ENCODE measurements at places on chromosomes 6 and 20. TPM values are rescaled to one million over a fixed set of nuclear protein-coding genes. Genes with fewer than 3 reads are reported as not detected.
A peak's percentile ranks its signal among the peaks of the same experiment; 100 is the strongest.

- no peak overlapping the region for H3K4me3 ChIP-seq
- no peaks in the 10 kb centered on the region for H3K36me3 ChIP-seq
- no peak for DNase-seq
- H3K27ac ChIP-seq, result no peak overlapping the region
- H3K4me1 ChIP-seq, result no peaks in the 10 kb centered on the region
- peaks cover 30% of the 10 kb centered on the region for H3K27me3 ChIP-seq
Measured at GRCh38 chr6:132391391-132392269, 9.6 kb downstream of the MOXD1 start.

GRCh38 chr6:154792761-154793160, 59.5 kb downstream of the SCAF8 start:
- no peaks in the 10 kb centered on the region for H3K27me3 ChIP-seq
- H3K36me3 ChIP-seq, result peaks cover 40% of the 10 kb centered on the region
- H3K4me1 ChIP-seq, result peaks cover 23% of the 10 kb centered on the region
- no peak overlapping the region for H3K4me3 ChIP-seq
- H3K27ac ChIP-seq, result no peak overlapping the region
- no peak for DNase-seq

GRCh38 chr6:39114388-39114703, 640 bp downstream of the SAYSD1 start:
- H3K36me3 ChIP-seq, result peaks cover 21% of the 10 kb centered on the region
- no peak for DNase-seq
- H3K4me1 ChIP-seq, result peaks cover 70% of the 10 kb centered on the region
- no peaks in the 10 kb centered on the region for H3K27me3 ChIP-seq
- H3K4me3 ChIP-seq, result peak overlapping the region; percentile 85
- peak overlapping the region; percentile 98 for H3K27ac ChIP-seq

- H3K27me3 ChIP-seq, result no peaks in the 10 kb centered on the region
- H3K4me1 ChIP-seq, result no peaks in the 10 kb centered on the region
- H3K4me3 ChIP-seq, result no peak overlapping the region
- no peak overlapping the region for H3K27ac ChIP-seq
Measured at GRCh38 chr6:92582211-92582610, 837.1 kb downstream of the EPHA7 start.

- peaks cover 3% of the 10 kb centered on the region for H3K27me3 ChIP-seq
- no peak for DNase-seq
- H3K4me1 ChIP-seq, result no peaks in the 10 kb centered on the region
- no peaks in the 10 kb centered on the region for H3K36me3 ChIP-seq
- no peak overlapping the region for H3K4me3 ChIP-seq
Measured at GRCh38 chr6:152004896-152005295, 197.4 kb downstream of the ESR1 start.

- no peaks in the 10 kb centered on the region for H3K36me3 ChIP-seq
- H3K27ac ChIP-seq, result no peak overlapping the region
- peak; percentile 7 for DNase-seq
- H3K27me3 ChIP-seq, result peaks cover 4% of the 10 kb centered on the region
- H3K4me1 ChIP-seq, result no peaks in the 10 kb centered on the region
Measured at GRCh38 chr20:46939031-46939965, 44.7 kb downstream of the EYA2 start.

DNA sequence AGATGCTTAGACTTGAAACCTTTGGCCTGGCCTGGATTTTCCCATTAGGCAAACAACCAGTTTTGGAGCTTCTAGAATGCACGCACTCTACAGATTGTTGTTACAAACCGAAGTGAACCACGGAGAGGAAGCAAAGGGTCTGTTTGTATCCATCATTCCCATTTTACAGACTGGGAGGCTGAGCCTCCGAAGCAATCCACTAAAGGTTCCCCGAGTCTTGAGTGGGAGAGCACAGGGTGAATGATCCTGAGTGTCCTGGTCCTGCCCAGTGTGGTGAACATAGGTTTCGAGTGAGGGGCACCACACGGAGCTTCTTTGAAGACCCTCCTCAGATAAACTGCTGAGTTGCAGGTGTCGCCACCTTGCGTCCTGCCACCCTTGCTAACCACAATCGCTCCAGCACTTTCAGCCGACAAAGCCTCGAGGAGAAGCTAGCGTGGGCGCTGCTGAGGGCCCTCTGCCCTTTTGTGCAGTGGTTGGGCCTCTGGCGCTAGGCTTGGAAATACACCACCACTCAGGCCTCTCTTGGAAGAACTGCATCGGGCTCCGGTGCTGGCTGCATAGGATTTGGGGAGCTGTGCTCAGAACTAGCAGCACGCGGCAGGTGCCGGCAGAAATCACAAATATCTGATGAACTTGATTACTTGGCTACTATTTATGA, 1.4 kb upstream of the PRDM13 start:
- no peak overlapping the region for H3K27ac ChIP-seq
- H3K4me1 ChIP-seq, result peaks cover 40% of the 10 kb centered on the region
- peak; percentile 36 for DNase-seq
- no peaks in the 10 kb centered on the region for H3K36me3 ChIP-seq
- no peak overlapping the region for H3K4me3 ChIP-seq
- peaks cover 79% of the 10 kb centered on the region for H3K27me3 ChIP-seq

DNA sequence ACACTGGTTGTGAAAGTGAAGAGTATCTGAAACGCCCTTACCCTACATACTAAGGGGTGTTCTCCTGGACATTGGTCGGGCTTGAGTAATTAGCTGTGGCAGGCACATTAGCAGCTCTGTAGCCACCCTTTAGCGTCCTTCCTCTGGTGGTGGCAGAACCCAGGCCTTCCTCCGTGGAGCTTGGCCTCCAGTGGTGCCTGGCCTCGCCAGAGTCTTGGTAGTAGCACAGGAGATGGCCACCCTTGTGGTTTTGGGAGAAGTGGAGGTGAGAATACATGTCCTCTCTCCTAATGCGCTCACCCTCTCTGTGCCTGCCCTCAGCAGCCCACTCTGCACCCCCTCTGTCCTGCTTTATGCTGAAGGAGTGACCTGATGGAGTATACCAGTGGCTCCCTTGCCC, 17.6 kb upstream of the UQCC2 start:
- DNase-seq, result no peak
- no peak overlapping the region for H3K4me3 ChIP-seq
- H3K4me1 ChIP-seq, result peaks cover 11% of the 10 kb centered on the region
- no peaks in the 10 kb centered on the region for H3K27me3 ChIP-seq
- H3K36me3 ChIP-seq, result no peaks in the 10 kb centered on the region
- no peak overlapping the region for H3K27ac ChIP-seq

DNA sequence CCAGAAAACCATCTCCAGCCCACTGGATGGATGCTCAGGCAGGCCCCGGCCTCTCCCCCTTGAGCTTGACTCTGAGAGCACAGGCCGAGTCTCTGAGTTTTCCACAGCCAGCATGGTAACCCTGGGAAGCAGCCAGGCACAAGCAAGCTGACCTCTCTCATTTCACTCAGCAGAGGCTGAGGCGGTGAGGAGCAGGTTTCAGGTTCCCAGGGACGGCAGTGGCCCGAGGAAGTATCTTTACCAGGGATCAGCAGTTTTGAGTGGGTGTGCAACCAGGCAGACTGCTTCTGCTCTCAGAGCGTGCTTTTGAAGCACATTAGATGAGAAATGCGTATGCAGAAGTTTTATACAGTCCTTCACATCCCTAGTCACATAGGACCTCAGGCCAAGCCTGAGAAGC, 12.6 kb downstream of the HCK start:
- no peak overlapping the region for H3K4me3 ChIP-seq
- H3K4me1 ChIP-seq, result peaks cover 7% of the 10 kb centered on the region
- no peaks in the 10 kb centered on the region for H3K36me3 ChIP-seq
- H3K27me3 ChIP-seq, result peaks cover 25% of the 10 kb centered on the region
- H3K27ac ChIP-seq, result no peak overlapping the region
- no peak for DNase-seq

Gene SRMS
- total RNA-seq, result not detected

Gene NKX2-4
- not detected for total RNA-seq

Gene TCF15
- not detected for total RNA-seq

Gene KIAA1755
- not detected for total RNA-seq

Measured in activated CD4-positive, alpha-beta T cell treated with anti-CD3 and anti-CD28 coated beads for 36 hours (primary cell).